ENCODE measurements at places on chromosomes 1 and 21. TPM values are rescaled to one million over a fixed set of nuclear protein-coding genes. Genes with fewer than 3 reads are reported as not detected.

DNA sequence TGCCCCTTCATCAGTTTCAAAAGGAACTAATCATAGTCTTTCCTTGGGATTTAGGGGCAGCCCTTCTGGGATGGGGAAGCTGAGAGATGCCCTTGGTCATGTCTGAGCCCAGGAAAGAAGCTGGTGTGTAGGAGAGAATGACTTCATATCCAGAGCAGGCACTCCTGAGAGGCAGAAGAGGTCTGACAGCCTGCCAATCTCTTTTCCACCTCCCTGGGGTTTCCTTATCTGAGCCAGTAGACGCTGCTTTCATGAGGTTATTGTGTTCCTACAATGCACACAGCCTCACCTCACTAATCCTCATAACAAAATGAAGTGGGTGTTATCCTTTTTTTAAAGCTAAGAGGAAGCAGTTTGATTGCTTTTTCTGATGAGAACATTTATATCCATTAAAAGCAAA, 14.1 kb downstream of the ROR1 start:
- DNase-seq = no peak

Gene SYTL1
- 1.3 TPM for total RNA-seq

Gene RSRP1
- total RNA-seq = 23.5 TPM

Gene OR10R2
- total RNA-seq = not detected

- DNase-seq = no peak
Observed at GRCh38 chr21:44434936-44435635, 20.2 kb upstream of the LRRC3 start.

DNA sequence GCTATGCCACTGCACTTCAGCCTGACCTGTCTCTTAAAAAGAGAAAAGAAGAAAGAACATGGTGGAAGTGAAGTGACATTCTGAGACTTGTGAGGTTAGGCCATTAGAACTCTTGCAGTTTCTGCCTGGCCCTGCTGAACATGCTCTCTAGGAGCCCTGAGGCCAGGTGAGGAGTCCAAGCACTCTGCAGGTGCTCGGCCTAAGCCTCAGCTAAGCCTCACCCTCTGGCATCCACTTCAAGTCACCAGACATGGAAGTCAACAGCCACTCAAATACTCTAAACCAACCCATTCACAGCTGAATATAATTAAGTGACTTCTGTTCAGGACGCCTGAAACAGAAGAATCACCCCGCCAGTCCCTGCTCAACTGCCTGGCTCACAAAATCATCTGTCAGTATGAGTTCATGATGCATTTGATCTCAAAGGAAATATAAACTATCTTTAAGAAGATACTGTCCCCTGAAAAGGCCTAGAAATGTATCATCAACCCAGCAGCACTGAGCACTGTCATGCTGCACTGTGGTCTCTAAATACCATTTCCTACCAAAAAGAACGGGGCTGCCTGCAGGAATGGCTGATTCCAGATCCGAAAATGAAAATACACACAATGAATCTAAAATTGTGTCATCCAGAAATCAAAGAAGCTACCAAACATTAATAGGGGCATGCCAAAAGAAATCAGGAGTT, 118.8 kb downstream of the PSMG1 start:
- no peak for DNase-seq

Gene TMEM240
- 2.8 TPM for total RNA-seq

DNA sequence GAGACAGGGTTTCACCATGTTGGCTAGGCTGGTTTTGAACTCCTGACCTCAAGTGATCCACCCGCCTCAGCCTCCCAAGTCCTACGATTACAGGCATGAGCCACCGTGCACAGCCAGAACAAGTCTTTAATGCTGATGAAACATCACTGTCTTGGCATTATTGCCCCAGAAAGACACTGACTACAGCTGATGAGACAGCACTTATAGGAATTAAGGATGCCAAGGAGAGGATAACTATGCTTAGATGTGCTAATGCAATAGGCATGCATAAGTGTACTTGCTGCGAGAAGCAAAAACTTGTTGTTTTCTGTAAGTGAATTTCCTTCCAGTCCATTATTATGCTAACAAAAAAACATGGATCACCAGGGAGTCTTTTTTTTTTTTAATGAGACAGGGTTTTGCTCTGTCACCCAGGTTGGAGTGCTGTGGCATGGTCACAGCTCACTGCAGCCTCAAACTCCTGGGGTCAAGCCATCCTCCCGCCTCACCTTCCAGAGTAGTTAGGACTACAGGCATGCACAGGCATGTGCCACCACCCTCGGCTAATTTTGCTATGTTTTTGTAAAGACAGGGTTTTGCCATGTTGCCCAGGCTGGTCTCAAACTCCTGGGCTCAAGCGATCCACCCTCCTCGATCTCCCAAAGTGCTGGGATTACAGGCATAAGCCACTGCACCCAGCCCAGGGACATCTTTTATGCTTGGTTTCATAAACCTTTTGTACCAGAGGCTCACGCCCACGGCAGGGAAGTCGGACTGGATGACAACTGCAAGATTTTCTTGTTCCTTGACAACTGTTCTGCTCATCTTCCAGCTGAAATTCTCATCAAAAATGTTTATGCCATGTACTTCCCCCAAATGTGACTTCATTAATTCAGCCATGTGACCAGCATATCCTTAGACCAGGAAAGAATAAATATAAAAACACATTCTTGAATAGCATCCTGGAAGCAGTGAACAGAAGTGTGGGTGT, 23.1 kb downstream of the RHEX start:
- DNase-seq = no peak

DNA sequence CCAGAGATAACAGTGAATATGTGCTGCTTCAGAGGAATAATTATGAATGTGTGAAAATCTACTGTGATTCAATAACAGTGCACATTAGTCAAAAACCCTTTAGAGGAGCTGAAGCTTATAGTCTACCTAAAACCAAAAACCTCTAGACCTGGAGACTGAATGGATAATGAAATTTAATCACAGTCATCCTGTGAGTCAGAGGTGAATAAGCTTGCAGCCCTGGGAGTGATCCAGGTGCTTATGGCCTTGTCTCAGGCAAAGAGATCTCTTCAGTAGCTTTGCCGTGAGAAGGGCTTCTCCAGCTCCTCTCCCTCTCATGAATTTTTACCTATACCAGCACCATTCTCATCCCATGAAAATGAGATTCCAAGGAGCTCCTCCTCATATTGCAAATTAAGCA, 81.3 kb upstream of the RGS4 start:
- no peak for DNase-seq

DNA sequence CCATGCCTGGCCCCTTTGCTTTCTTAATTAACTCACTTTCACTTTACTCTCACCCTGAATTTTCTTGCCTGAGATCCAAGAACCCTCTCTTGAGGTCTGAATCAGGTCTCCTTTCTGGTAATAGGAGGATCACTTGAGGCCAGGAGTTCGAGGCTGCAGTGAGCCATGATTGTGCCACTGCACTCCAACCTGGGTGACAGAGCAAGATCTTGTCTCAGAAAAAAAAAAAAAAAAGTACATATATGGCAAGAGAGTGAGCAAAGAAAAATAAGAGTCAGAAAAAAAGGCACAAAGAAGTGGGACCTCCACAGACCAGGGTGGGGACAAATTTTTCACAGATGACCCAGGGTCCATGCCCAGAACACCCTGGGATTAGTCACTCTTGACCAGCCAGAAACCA, 34.1 kb upstream of the RD3 start:
- DNase-seq = no peak

- DNase-seq = no peak
Observed at GRCh38 chr21:34554227-34554626, 42.2 kb upstream of the KCNE1 start.

DNA sequence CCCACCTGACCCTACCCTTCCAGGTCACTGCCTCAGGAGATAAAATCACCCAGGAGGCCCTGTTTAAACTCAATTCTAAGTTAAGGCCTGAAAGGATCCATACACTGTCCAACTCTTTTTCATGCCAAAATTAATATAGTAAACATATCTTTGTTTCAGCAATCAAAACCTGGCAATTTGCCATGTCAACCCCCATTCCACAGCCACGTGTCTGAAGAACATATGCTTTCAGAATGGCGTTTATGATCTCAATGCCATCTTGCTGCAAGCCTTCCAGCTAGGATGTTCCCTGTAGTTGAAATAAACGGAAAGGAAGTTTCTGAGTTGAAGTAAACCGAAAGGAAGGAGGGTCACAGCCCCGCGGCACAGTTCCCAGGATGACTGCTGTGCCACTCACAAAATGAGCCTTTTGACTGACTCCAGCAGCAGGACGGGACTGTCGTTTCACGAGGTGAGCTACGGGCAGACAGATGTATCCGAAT, 472.0 kb downstream of the SMYD3 start:
- no peak for DNase-seq

DNA sequence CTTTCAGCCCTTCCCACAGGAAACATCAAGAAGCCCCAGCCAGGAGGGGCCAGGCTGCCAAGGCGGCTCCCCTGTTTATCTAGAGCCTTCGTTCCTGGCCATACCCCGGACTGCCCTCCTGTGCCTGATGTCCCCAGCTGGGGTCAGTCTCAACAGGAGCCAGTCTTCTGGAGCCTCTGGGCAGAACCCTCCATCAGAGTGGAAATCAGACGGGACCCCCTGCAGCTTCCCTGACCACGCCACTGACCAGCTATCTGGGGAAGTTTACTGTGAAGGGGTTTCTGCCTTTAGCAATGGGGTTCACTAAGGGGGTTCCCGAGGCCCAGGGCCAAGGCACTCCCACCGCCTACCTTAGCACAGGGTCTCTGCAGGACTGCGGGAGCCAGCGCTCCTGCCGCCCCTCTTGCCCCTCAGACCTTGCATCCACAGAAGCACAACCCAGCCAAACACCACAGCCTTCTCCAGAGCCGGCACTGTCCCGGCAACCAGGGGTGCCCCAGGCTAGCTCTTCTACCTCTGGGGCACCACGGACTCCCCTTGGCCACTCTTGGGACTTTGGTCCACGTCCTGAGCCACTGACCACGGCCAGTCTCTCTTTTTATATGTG, 3.5 kb upstream of the MTFR1L start:
- DNase-seq = no peak

Gene S100A3
- 3.4 TPM for total RNA-seq

DNA sequence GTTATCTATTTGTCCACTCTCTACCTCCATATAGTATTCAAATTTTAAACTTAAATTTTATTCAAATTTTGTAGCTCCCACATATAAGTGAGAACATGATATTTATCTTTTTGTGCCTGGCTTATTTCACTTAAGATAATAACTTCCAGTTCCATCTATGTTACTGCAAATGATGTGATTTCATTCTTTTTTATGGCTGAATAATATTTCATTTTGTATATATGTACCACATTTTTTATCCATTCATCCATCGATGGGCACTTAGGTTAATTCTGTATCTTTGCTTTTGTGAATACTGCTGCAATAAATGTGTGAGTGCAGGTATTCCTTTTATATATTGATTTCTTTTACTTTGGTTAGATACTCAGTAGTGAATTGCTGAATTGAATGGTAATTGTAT, 2.1 kb downstream of the DNAH14 start:
- no peak for DNase-seq

GRCh38 chr21:39161064-39161463, 22.2 kb downstream of the PSMG1 start:
- DNase-seq = no peak

Gene FCER1G
- total RNA-seq = 77.8 TPM

DNA sequence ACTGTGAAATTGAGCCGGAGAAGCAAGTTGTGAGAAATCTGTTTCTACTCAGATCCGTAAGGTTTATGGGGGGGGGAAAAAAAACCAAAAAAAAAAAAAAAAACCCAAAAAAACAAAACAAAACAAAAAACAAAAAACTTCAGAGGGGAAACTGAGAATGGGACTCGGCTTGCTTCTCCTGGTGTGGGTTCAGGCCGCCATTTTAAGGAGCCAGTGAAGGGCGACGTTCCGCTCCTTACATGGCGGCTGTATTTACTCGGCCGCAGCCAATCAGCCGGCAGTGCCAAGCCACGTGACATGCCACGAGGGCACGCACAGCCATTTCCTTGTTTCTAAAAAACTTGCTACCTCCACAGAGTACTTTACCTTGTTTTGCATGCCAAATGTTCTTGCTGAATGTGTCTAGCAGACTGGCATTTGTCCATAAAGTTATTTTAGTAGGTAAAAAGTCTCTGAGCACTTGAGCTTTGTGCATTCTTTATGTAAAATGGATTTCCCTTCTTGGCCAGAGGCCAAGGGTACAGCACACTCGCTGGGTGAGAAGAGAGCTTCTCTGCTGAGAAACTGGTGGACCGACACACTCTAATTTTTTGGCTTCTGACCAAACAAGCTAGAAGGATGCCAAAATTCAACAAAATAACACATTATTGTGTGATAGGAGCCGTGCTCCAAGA, 101.8 kb downstream of the NFIA start:
- DNase-seq = peak; percentile 97

Gene SAMD11
- total RNA-seq = 2.7 TPM

Gene F13B
- not detected for total RNA-seq

- no peak for DNase-seq
Observed at GRCh38 chr1:117060441-117061317, 553 bp downstream of the TTF2 start.

DNA sequence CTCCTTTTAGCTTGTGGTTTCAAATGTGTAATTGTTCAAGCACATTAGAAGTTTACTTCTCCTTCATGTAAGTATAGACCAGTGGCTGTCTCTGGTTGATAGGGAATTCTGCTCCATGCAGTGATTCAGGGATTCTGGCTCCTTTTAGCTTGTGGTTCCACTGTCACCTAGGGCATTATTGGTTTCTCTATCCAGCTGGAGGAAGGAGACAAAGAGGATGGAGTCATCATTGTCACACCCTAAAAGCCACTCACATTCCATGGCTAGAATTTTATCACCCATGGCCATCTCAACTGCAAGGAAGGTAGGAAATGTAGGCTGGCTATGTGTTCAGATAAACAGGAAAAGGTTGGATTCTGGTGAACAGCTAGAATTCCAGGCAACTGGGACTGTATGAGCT, 131.2 kb downstream of the URB2 start:
- DNase-seq = no peak

DNA sequence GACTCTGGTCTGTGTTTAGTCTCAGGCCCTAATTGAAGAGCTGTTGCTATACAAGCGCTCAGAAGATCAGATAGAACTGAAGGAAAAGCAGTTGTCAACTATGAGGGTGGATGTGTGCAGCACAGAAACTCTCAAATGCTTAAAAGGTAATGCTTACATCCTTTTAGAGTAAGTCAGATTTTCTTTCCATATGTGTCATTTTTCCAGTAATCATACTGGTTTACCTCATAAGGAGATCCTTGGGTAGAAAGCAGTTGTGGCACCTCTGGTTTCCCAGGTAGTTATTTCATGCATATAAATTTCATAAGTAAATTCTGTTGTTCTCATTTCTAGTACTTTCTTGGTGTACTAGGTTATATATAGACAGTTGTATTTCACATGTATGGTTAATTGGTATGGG, 43.0 kb upstream of the TARS2 start:
- no peak for DNase-seq

Measured in right atrium auricular region (tissue), 2 donors.